ENCODE measurements at places on chromosomes 2 and 18. TPM values are rescaled to one million over a fixed set of nuclear protein-coding genes. Genes with fewer than 3 reads are reported as not detected.

SH3BP4 gene
- total RNA-seq, result 89.1 TPM

DNA sequence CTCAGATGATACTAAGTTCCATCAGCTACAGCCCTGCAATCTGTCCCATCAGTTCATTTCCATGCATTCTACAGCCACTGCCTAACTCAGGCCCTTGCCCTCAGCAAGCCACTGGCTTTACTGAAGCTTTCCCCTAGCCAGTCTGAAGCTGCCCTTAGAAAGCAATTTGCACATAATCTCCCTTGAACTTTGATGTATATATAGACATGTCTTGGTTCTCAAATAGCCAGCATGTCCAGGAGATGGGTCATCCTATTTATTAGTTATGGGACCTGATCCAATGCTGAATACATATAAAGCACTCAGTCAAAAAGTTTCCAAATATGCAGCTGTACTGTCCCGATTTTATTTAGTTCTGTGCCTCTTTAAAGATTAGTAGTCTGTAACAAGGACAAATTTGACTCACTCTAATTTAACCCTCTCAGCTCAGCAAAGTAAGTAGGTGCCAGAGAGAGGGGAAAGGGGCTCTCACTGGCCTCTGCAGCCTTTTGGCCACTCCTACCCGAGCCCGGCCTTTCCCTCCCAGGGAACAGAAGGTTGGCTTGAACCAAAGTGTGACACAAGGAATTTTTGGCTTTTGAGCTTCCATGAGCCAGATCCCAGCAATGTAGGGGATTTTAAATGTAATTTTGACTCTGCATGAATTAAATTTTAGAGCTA is 70.7 kb downstream of the CCDC93 start:
- DNase-seq, result no peak

- DNase-seq, result peak; percentile 95
Observed at GRCh38 chr2:174487108-174487819, 435 bp upstream of the GPR155 start.

GRCh38 chr2:46939626-46940359 is 24.2 kb upstream of the MCFD2 start:
- peak; percentile 65 for DNase-seq

DNA sequence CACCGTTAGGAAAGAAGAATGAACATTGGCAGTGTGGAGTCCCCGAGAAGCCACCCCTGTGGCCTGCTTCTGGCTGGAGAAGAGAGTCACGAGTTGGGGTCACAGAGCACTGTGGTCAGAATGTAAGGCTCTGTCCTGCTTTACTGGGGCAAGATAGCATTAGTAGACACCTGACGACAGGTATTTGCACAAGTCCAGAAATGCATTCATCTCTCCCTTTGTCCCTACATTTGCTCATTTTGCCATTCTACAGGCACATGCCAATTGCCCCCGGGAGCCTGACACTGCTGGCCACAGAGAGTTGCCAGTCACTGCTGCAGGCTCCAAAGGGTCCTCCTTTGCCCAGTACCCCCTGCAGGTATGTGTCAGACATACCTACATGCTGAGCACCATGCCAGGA is 133.3 kb downstream of the SMAD2 start:
- no peak for DNase-seq
